ENCODE measurements at places on chromosomes 3 and 15.
A peak's percentile ranks its signal among the peaks of the same experiment; 100 is the strongest.

DNA sequence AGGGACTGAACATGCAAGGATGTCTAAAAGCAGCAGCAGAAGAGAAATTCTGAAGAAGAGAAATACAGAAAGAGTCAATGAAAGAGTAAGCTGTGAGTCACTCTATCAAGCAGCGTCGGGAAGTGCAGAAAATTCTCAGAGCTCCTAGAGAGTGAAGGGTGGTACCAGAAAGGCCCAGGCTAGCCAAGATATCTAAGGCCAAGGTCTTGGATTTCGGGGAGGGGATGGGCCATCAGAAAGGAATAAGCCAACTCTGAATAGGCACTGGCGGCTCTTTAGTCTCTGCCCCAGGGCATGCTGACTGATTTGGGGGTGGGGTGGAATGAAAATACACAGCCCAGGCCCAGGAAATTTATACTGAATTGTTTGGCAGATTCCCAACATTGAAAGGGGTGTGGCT lies 70.8 kb downstream of the GPR156 start:
- DNase-seq, result no peak

GRCh38 chr3:39327746-39328349 lies 1.7 kb upstream of the CCR8 start:
- peak; percentile 20 for DNase-seq

GRCh38 chr3:66270701-66271100 lies 49.9 kb downstream of the SLC25A26 start:
- DNase-seq, result no peak

DNA sequence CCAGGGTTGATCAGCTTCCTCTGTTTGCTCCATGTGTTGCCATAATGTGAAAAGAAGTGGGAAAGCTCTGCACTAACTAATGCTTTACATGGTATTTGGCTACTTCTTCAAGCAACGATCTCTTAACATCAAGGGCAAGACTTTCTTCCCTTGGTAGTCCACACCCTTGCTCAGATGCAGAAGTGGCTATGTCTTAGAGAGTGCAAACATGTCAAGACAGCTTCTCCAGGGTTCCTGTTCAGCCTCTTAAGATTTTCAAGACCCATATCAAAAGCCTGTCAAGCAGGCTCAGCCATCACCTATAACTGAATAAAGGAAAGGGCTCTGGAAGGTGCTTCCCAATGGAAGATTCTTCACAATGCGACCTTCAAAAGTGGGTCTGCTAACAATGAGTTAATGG lies 64.8 kb upstream of the CSTA start:
- DNase-seq, result no peak

DNA sequence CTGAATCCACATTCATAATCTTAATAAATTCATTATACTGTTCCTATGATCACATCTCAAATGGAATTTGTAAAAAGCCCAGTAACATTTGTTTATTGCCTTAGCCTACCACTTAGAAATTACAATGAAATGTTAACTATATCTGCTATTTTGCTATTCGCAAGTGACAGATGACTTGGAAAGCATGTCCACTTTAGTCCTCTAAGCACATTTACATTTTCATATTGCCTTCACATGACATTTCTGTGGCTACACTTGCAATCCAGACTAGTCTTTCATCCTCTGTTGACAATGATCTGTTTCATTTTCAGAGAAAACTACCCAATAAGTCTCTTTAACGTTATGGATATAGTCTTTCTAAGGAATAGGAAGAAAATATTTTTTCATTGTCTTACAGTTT lies 741.8 kb downstream of the FHIT start:
- DNase-seq, result no peak

- no peak for DNase-seq
Observed at GRCh38 chr15:61841466-61841865, 218.8 kb downstream of the VPS13C start.

DNA sequence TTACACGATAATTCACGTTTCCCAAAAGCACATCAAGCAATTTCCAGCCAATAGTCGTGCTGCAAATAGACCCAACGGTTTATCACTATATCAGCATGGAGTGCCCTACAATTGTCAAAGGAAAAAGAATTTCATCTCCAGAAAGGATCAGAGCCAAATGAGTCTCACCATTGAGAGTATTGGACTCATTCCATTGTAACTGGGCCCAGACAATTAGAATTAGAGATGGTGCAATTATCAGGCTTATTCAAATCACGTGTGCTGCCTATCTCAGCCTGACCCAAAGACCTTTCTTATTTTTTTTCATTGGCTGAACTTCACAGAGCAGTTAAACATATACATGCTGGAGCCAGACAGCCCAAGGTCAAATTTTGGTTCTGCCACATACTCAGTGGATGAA lies 87.0 kb upstream of the LRTM1 start:
- no peak for DNase-seq

All from GM13976 (cell line).